Right lobe of liver (tissue), 6 donors: ENCODE measurements at places on chromosomes 12 and 14.

DNA sequence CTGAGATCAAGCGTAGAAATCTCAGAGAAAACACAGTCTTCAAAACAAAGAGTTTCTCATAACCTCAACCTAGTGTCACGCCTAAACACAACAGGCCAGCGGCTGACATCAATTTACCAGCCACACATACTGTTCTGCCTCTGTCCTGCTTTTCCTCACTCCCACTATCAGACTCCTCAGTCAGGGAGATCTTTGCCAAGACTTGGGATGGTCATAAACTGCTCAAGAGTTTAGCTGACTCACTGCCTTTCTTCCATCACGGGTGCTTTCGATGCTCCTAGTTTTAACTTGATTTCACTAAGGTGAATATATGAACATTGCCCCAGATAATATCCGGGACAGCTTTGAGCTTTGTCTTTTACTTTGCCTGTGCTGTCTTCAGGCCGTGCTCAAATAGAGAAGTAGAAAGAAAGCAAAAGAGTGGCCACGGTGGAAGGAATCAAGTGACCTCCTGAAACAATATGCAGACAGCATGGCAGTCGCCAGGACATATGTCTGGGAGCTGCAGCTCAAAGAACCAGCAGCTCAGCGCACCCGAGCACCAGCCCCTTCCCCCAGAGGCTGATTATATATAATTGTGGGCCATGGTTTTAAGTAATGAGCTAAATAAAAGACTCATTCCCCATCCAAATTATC lies 12.1 kb downstream of the MDM1 start:
- no peak overlapping the region for H3K27ac ChIP-seq
- no peak overlapping the region for H3K4me3 ChIP-seq
- DNase-seq = no peak
- H3K4me1 ChIP-seq = no peaks in the 10 kb centered on the region
- no peaks in the 10 kb centered on the region for H3K27me3 ChIP-seq

DNA sequence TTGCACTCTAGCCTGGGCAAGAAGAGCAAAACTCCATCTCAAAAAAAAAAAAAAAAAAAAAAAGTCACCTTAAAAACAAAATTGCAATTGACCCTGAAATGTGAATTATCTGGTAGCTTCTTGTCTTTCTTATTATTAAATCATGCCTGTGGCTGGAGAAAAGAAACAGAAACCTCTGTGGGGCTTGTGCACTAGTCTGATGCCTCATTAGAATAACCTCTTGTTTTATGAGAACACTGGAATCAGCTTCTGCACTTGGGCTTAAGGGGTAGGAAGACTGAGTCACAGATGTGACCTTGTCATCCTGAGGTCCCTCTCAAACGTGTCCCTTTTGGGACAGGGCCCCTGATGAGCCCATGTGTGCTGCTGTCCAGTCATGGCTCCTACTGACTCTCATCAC lies 237.9 kb downstream of the DACT1 start:
- no peak for DNase-seq
- H3K36me3 ChIP-seq = no peaks in the 10 kb centered on the region
- no peak overlapping the region for H3K27ac ChIP-seq
- no peaks in the 10 kb centered on the region for H3K27me3 ChIP-seq

DNA sequence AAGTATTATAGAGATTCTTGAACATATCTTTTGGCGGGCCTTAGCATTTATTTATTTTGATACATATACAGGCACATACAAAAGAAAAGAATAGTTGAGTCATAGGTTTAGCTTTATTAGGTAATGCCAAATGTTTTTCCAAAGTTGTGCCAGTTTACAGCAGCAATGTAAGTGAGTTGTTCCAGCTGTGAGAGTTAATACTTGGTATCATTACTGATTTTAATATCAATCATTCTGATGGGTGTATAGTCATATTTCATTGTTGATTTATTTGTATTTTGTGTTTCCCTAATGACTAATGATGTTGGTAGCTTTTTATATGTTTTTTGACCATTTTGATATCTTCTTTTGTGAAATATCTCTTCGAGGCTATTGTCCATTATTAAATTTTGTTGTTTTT lies 122.4 kb downstream of the MIPOL1 start:
- no peaks in the 10 kb centered on the region for H3K27me3 ChIP-seq
- DNase-seq = no peak
- H3K27ac ChIP-seq = no peak overlapping the region
- no peaks in the 10 kb centered on the region for H3K36me3 ChIP-seq
- no peak overlapping the region for H3K4me3 ChIP-seq

- no peak overlapping the region for H3K4me3 ChIP-seq
- no peaks in the 10 kb centered on the region for H3K4me1 ChIP-seq
- H3K36me3 ChIP-seq = no peaks in the 10 kb centered on the region
- H3K27ac ChIP-seq = no peak overlapping the region
- H3K27me3 ChIP-seq = no peaks in the 10 kb centered on the region
- no peak for DNase-seq
Measured at GRCh38 chr14:23933742-23934128, 19.8 kb upstream of the DHRS4 start.

- no peak overlapping the region for H3K4me3 ChIP-seq
- no peak overlapping the region for H3K27ac ChIP-seq
- no peaks in the 10 kb centered on the region for H3K27me3 ChIP-seq
- H3K4me1 ChIP-seq = peaks cover 5% of the 10 kb centered on the region
- DNase-seq = no peak
Measured at GRCh38 chr12:108778053-108778452, 46.7 kb upstream of the CORO1C start.

- H3K4me1 ChIP-seq = no peaks in the 10 kb centered on the region
- no peak overlapping the region for H3K27ac ChIP-seq
- no peak overlapping the region for H3K4me3 ChIP-seq
- DNase-seq = no peak
- no peaks in the 10 kb centered on the region for H3K36me3 ChIP-seq
Measured at GRCh38 chr12:127559349-127560040, 707.5 kb upstream of the TMEM132C start.

- no peak for DNase-seq
- H3K27ac ChIP-seq = no peak overlapping the region
- H3K36me3 ChIP-seq = no peaks in the 10 kb centered on the region
- H3K27me3 ChIP-seq = no peaks in the 10 kb centered on the region
Measured at GRCh38 chr14:74843653-74844052, 32.3 kb downstream of the PROX2 start.

- H3K27ac ChIP-seq = no peak overlapping the region
- H3K36me3 ChIP-seq = no peaks in the 10 kb centered on the region
Measured at GRCh38 chr14:29220072-29220471, 453.5 kb downstream of the FOXG1 start.

DNA sequence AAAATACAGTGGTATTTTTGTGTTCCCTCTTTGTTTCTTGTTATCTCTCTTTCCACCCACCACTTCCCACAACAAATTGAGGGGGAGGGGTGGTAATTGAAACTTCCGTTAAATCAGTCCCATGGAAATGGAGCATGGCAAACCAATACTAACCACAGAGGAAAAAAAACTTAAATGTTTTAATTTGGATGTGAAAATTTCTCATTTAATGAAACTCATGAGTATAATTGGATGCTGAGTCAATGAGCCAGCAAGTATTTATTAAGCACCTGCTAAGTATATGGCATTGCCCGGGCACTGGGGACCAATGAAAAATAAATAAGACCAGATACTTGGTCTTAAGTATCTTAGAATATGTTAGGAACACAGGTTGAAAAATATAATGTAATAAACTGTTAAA lies 147.5 kb downstream of the KCNH5 start:
- H3K27ac ChIP-seq = no peak overlapping the region
- no peaks in the 10 kb centered on the region for H3K27me3 ChIP-seq
- H3K4me1 ChIP-seq = no peaks in the 10 kb centered on the region
- no peaks in the 10 kb centered on the region for H3K36me3 ChIP-seq

DNA sequence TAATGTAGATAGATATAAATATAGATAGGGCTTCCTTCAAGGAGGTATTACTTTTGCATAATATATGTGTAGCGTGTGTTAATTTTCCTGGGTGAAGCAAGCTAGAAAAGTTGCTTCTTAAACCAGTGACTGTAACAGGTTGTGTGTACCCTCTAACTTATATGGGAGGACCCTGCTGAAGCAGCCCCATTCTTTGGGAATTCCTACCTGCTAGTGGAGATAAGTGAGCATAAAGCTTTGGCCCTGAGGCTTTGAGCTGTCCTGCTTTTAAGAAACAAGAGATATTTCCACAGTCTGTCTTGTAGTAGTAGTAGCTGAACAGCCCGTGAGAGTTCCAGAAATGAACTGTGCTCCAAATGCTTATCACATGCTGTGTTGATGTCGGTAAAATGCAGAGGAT lies 8.6 kb downstream of the RMST start:
- no peaks in the 10 kb centered on the region for H3K4me1 ChIP-seq
- no peaks in the 10 kb centered on the region for H3K36me3 ChIP-seq
- H3K27ac ChIP-seq = no peak overlapping the region
- DNase-seq = no peak
- no peak overlapping the region for H3K4me3 ChIP-seq
- H3K27me3 ChIP-seq = no peaks in the 10 kb centered on the region

- H3K4me3 ChIP-seq = no peak overlapping the region
- H3K4me1 ChIP-seq = no peaks in the 10 kb centered on the region
- H3K27ac ChIP-seq = no peak overlapping the region
- no peak for DNase-seq
- no peaks in the 10 kb centered on the region for H3K36me3 ChIP-seq
Measured at GRCh38 chr12:103050273-103050672, 92.8 kb downstream of the ASCL1 start.
